ENCODE measurements at places on chromosomes 16 and 17.

DNA sequence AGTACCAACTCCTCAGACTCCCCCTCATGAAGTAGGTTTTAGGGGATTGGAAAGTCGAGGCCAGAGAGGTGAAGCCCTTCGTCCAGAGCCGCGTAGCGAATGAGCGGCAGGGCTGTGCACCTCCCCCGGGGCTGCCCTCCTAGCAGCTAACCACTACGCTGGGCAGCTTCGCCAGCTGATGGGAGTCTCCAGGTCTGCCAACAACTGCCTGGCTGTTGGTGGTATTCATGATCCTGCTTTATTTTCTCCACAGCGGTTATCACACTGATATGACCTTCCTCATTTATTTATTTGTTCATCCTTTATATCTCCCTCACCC is 773 bp upstream of the NETO2 start:
- DNase-seq = no peak

DNA sequence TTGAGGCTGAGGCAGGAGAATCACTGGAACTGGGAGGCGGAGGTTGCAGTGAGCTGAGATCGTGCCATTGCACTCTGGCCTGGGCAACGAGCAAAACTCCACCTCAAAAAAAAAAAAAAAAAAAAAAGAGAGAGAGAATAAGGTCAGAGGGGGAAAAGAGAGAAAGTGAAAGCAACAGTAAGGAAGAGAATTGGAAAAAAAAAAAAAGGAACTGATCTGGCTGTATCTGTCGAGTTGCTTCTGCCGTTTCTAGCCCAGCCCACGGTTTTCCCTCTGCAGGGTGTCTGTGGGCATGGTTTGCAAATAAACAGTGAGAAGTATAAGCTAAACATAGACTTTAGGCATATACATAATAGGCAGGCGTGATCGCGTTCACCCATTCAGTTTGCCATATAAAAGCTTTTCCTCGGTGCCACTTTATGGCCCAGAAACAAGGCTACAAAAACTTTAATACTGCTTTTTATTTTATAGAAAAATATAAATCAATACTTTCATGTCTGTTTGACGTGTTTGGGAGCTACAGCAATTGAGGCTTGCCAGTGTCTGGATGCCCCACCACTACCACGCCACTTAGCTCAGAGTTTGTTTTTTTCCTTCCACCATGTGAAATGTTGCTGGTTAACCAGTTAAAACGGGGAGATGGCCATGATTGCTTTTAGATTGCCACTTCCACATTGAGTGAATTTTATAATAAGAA is 436.7 kb downstream of the MAF start:
- no peak for DNase-seq

GRCh38 chr16:62036101-62036801 is at the start of gene CDH8:
Gene CDH8, minus strand, starts transcription at chr16:62036438. Its CDS starts 15,035 bp downstream, at chr16:62021403.
- DNase-seq = no peak

- DNase-seq = no peak
These were observed 1.3 kb downstream of the YBX2 start for GRCh38 chr17:7293159-7293558.

DNA sequence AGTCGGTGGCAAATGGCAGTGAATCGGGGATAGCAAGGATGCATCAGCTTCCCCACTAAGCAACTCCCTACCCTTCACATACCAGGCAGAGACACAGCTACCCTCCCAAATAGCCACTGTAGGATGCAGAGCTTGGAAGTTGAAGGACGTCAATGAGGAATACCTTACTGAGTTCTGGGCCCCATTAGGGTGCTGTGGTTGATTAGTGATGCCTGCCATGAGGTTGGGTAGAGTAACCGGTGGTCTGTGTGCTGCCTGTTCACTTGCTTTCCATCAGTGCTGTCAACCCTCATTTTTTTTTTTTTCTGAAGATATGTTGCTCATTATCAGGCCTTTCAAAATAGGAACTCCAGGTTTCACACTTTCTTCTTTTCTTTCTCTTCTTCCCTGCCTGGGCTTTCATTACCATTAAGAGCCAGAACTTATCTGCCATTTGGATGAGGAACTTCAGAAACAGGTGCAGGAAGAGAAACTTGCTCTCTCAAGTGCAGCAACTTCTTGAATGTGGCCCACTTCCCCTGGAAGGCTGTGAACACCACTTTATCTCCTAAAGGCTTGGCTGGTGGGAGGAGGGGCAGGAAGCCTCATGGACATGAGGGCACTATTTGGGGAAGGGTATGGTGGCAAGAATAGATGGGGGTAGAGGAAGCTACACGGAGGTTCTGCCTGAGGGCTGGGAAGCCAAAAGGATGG is 183.5 kb downstream of the NTN1 start:
- DNase-seq = no peak

DNA sequence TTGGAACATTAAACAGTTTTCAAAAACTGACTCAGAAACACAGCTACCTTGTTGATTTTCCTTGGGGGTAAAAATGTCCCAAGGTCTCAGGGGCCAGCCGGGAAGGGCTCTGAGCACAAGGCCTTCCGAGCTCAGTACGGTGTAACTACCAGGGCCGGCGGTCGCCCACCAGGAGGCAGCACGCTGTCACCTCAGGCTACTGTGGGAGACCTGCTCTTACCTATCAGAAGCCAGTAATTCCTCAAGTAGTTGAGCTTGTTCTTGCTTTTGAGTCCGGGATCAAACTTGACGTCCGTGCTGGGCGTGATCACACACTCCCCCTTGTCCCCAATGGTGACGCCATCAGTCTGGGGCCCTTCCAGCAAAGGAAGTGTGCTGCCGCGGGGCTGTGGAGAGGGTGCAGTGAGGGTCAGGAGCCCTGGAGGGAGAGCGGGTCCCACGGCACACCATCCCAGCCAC is 43.4 kb upstream of the ICAM2 start:
- peak; percentile 31 for DNase-seq

DNA sequence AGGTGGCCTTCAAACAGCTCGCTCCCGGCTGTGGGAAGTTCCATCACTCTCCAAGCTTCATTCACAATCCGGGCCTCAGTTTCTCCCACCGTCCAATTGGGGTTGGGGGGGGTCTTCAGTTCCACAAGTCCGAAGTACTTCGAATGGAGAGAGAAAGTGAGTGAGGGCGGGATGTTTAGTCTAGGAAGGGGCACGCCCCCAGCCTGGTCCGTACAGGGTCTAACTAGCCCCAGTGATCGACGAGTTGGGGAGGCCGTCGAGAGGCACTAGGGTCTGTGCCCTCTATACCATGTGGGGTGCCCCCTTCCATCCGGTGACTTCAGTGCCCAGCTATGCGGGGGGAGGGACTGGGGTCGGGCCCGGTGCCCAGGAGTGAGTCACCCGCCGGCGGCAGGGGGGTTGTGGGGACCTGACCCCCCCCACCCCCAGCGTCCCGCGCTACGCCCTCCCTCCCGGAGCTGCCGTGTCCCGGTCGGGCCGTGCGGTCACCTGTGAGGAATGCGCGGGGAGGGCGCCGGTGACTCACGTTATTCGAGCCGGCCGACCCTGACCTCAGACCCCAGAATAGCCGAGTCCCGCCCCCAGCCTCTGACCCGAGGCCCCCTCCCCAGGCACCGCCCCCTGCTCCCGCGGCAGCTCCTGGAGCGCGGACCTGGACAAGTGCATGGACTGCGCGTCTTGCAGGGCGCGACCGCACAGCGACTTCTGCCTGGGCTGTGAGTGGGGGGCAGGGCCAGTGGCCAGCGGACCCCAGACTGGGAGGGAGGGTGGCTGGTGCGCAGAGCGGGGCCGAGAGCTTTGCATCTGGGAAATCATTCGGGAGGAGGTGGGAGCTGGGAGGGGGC is 658 bp downstream of the TNFRSF12A start:
- peak; percentile 75 for DNase-seq

- DNase-seq = no peak
These were observed 553 bp upstream of the CORO6 start for GRCh38 chr17:29623283-29623647.

GRCh38 chr16:70730031-70730430 is 44.2 kb upstream of the MTSS2 start:
- no peak for DNase-seq

DNA sequence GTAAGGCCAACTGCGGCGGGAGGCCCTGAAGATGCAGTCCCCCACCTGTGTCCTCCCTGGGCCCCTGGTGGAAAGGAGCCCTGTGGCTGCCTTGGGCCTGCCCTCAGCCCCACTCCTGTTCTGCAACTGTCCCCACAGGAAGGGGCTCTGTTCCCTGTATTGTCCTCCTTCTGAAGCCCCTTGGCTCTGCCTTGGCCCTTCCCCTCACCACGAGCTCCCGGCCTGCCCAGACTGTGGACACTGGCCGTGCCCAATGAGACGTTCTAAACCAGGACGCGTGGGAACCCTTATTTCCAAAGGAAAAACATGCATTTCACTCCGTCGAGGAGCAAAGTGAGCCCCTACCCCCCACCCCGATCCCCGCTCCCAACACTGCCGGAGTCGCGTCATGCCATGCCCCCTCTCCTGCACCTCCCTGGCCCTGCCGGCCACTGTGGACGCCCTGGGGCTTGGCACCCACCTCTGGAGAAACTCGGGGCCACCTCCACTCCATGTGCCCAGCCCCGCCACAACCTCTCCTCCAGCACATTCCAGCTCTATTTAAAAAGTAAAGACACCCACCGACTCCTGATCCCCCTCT is 13.5 kb upstream of the PNPO start:
- DNase-seq = no peak

DNA sequence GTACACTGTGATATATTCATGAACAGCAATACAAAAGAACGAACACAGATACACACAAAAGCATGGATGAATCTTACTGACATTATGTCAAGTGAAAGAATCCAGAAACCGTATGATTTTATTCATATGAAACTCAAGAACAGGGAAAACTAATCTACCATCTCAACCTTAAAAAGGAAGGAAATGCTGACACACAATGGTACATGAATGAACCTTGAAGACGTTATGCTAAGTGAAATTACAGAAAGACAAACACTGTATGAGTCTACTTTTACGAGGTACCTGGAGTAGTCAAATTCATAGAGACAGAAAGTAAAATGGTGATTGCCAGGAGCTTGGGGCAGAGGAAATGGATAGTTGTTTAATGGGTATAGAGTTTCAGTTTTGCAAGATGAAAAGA is 8.7 kb upstream of the PRKCB start:
- DNase-seq = no peak

DNA sequence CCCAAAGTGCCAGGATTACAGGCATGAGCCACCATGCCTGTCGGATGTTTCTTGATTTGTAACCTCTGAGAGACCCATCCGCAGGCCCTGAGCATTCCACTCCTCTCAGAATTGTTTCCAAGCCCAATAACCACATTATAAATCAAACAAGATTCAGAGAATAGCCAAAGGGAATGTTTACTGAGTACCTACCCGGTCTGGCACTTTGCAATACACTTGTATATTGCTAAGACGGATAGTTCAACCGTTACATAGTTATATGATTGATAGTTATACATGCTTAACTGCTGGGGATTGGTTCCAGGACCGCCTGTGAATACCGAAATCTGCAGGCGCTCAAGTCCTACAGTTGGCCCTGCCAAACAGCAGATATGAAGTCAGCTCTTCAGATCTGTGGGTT is 3.0 kb upstream of the KAT8 start:
- no peak for DNase-seq

- DNase-seq = peak; percentile 74
These were observed at the start of gene METRNL for GRCh38 chr17:83079352-83079747. Gene METRNL, plus strand, starts transcription at chr17:83079609. Its CDS starts 207 bp downstream, at chr17:83079816.

DNA sequence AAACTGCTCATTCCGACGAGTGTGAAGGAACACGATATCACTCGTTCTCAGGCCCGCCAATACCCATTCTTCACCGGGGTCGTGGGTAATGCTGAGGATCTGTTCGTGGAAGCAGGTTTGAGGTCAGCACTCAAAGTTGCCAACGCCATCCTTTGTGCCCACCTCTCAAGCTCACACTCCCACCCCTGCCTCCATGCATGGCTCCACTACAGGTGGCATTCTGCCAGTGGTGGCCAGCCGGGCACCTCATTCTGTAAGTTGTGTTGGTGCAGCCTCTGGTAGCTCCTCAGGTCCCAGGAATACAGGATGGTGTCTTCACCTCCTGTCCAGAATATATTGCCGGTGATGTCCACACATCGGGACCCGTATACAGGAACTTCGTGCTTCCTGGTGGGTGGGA is 10.7 kb downstream of the TLE7 start:
- no peak for DNase-seq

DNA sequence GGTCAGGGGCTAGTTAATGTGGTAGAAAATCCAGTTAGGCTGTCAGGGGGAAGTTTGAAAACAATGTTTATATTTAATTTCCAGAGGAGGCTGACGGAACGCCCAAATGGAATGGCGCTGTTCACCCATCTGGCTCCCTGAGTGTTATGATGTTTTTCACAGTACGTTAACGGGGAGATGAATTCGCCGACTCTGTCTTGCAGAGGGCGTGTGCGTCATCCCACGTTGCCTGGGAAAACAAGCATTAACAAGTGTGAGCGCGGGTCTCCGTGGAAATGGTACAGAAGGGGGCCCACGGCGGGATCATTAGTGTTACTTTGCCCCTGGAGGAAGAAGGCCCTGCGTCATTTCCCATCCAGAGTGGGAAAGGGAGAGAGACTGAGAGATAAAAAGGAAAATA is 29.6 kb downstream of the RGS9 start:
- DNase-seq = no peak

DNA sequence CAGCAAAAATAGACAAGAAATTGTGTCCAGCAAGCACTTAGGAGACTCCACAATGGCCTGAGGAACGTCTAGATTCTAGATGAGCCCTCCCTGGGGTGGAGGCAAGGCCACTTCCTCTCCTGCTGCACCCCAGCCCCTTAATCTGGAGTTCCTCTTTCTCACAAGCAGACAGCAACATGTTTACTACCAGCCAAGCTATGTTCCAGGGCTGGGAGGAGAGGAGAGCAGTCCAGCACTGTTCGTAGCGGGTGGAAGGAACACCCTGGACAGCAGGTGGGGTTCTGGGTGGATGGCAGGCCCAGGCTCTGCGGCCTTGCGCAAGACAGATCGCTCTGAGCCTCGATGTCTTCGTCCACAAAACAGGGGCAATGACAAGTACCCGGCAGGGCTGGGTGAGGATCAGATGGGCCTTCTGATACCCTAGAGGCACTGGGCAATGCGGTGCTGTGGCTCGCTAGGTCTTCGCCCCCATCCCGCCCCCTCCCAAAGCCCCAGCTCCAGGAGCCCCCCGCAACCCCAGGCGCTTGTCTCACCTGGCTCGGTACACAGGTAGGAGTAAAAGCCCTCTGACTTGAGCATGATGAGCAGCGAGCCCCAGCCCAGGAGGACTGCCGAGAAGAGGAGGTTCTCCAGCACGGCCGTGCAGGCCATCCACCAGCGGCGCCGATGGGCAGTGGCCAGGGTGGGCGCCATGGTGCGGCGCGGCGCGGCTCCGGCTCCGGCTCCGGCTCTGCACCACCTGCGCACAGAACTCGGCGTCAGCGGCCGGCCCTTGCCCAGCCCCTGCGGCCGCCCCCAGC is 1.3 kb downstream of the SLC43A2 start:
- no peak for DNase-seq

- no peak for DNase-seq
These were observed 3.6 kb downstream of the C17orf58 start for GRCh38 chr17:67992548-67993152.

- DNase-seq = no peak
These were observed 7.9 kb upstream of the MT2A start for GRCh38 chr16:56600398-56600999.

- DNase-seq = no peak
These were observed 80.7 kb downstream of the PLD6 start for GRCh38 chr17:17125136-17126084.

DNA sequence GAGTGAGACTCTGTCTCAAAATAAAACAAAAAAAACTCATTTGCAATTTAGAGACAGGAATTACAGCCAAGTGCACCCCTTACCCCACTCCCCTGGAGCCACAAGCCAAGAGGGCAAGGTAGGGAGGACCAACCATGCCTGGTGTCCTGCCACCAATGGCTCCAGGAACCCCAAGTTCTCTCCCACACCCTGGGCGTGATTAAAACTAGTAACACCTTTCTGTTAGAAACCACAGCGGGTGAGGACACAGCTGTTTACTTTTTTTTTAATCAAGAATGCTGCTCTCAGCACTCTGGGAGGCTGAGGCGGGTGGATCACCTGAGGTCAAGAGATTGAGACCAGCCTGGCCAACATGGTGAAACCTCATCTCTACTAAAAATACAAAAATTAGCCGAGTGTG is 38.1 kb downstream of the ANKRD11 start:
- DNase-seq = no peak
